Gastroesophageal sphincter (tissue), 4 donors: ENCODE measurements at places on chromosomes 3 and 15. TPM values are rescaled to one million over a fixed set of nuclear protein-coding genes. Genes with fewer than 3 reads are reported as not detected.

GRCh38 chr3:186815435-186815834 is 9.2 kb upstream of the RFC4 start:
- no peak overlapping the region for H3K4me3 ChIP-seq
- peaks cover 15% of the 10 kb centered on the region for H3K27me3 ChIP-seq
- no peaks in the 10 kb centered on the region for H3K36me3 ChIP-seq
- ATAC-seq = no peak
- no peaks in the 10 kb centered on the region for H3K4me1 ChIP-seq
- no peak overlapping the region for H3K27ac ChIP-seq

DNA sequence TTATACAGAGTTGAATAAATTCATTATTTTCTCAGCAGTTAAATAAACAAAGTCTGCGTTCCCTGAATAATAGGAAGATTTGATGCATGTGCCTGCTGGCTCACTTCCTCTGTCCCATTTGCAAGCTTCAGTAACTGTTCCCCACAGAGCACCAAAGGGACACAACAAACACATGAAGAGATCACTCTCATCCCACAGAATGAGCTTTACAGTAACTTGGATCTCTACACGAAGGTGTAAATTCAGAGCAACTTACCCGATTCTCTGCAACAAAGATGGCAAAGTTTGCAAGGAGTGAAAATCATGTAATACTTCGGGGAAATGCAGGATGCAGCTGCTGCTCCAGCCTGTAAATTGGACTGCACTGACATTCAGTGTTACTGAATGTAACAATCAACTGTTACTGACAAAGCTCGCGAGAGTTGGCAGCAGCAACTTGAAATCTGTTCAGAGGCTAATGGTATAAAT is at the start of gene BCHE:
Gene BCHE (minus strand): TSS at position 366 of the 468 bp plus-strand sequence. CDS start 6,390 bp downstream, outside the sequence.
- H3K27ac ChIP-seq = peak within 1 kb of the TSS; percentile 65
- H3K36me3 ChIP-seq = no peaks in the 10 kb centered on the region
- no peaks in the 10 kb centered on the region for H3K4me1 ChIP-seq
- peak; percentile 65 for ATAC-seq
- H3K4me3 ChIP-seq = peak within 1 kb of the TSS; percentile 90
- H3K27me3 ChIP-seq = no peaks in the 10 kb centered on the region

DNA sequence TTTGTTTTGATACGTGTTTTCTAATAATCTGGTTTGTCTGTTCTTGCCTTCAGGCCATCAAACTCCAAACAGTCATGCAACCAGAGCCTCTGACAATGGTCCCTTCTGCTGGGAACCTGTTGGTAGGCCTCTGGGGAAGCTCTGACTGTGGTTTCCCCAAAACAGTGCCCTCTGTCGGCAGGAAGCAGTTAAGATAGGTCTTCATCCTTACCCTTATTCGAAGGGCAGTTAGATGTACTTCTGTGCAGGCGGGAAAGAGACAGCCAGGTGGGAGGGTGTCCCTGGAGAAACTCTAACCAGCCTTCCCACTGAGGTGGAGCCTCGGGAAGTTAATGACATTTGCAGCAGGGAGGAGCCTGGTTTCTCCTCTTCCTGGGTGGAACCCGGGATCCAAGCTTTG is 81.6 kb upstream of the CHMP2B start:
- no peaks in the 10 kb centered on the region for H3K27me3 ChIP-seq
- no peak overlapping the region for H3K4me3 ChIP-seq
- H3K27ac ChIP-seq = no peak overlapping the region
- H3K4me1 ChIP-seq = no peaks in the 10 kb centered on the region
- no peak for ATAC-seq

DNA sequence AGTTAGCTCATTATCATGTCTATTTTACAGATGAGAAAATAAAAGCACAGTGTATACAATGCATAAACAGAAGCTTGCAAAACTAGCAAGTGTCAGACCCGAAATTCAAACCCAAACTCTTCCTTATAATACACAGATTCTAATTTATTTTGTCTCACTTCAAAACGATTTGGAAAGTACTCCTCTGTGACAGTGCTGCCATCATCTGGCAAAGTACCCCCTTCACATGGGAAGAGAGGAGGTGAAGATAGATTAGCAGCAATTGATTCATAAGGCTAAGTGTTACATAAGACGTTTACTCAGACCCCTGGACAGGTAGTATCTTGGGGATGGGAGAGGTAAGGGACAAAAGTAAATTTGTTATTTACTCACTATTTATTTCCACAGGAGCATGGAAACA is 744.0 kb upstream of the SGO1 start:
- no peaks in the 10 kb centered on the region for H3K4me1 ChIP-seq
- H3K36me3 ChIP-seq = no peaks in the 10 kb centered on the region
- H3K27ac ChIP-seq = no peak overlapping the region
- H3K4me3 ChIP-seq = no peak overlapping the region

NPAP1 gene
- not detected for total RNA-seq

GOLIM4 gene
- 47.5 TPM for total RNA-seq

TRA2B gene
- 140 TPM for total RNA-seq

DNA sequence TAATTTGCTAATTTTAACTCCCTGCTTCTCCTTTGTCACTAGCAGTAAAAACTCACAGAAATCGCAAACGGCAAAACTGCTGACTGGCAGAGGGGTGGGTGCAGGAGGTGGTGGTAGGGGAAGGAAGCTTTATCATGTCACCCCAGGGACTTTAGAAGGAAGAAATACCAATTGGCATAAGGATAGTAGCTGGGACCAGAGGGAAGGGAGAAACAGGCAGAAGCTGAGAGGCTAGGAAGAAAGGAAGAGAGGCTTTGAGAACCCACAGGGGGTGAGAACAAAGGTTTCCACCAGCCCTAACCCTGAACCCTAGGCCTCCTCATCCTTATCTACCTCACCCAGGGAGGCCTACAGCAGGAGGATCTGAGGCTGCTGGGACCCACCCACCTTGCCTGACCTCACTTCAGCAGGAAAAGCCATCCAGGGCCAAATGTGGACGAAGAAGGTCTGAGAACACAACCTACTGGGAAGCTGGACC is 10.7 kb downstream of the ITGB5 start:
- no peak overlapping the region for H3K4me3 ChIP-seq
- H3K36me3 ChIP-seq = no peaks in the 10 kb centered on the region
- H3K27me3 ChIP-seq = no peaks in the 10 kb centered on the region
- H3K27ac ChIP-seq = peak overlapping the region; percentile 51
- H3K4me1 ChIP-seq = peaks cover 20% of the 10 kb centered on the region

GOLGA6L7 gene
- not detected for total RNA-seq

- H3K4me3 ChIP-seq = no peak overlapping the region
- H3K27me3 ChIP-seq = no peaks in the 10 kb centered on the region
- no peaks in the 10 kb centered on the region for H3K36me3 ChIP-seq
- H3K4me1 ChIP-seq = peaks cover 11% of the 10 kb centered on the region
Observed at GRCh38 chr3:177482048-177482691, 284.9 kb upstream of the TBL1XR1 start.

TYRO3 gene
- 9.5 TPM for total RNA-seq

GRCh38 chr3:94158512-94158911 is 95.7 kb downstream of the NSUN3 start:
- H3K36me3 ChIP-seq = no peaks in the 10 kb centered on the region
- no peak overlapping the region for H3K27ac ChIP-seq
- no peaks in the 10 kb centered on the region for H3K27me3 ChIP-seq
- ATAC-seq = no peak
- H3K4me1 ChIP-seq = no peaks in the 10 kb centered on the region

SACM1L gene
- 52.6 TPM for total RNA-seq

DNA sequence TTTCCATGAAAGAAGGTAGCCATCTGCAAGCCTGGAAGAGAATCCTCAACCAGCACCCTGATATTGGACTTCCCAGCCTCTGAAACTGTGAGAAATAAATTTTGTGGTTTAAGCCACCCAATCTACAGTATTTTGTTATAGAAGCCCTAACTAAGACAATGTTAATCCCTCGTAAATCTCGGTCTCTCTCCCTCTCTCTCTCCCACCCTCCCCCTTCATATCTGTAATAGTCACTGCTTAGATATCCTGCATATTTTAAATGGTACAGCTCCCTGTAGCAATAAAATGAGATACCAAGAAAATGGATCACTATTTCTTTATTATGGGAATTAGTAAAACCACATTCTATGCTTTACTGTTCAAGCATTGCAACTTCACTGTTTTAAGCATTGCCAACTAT is 21.0 kb upstream of the FAM174B start:
- H3K4me3 ChIP-seq = no peak overlapping the region
- ATAC-seq = no peak
- no peaks in the 10 kb centered on the region for H3K4me1 ChIP-seq
- H3K36me3 ChIP-seq = no peaks in the 10 kb centered on the region
- no peak overlapping the region for H3K27ac ChIP-seq
- H3K27me3 ChIP-seq = no peaks in the 10 kb centered on the region

DNA sequence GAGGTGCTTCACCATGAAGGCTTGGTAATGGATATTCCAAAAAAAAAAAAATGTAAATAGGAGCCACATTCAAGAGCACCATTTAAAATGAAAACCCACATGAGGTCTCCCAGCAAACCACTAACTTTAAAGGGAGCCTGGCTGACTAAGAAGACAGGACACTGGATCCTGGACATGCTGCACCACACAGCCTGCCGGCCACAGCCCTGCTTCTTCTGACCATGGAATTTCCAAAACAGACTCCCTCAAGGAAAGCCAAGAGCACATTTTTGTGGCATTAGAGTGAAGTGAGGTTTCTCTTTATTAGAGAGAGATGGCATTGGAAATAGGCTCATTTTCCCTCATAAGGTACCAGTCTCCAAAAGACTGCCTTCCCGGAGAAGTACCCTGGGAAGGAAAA is 113.9 kb downstream of the RORA start:
- no peaks in the 10 kb centered on the region for H3K36me3 ChIP-seq
- H3K4me3 ChIP-seq = no peak overlapping the region
- no peaks in the 10 kb centered on the region for H3K27me3 ChIP-seq
- no peak for ATAC-seq
- no peaks in the 10 kb centered on the region for H3K4me1 ChIP-seq

DNA sequence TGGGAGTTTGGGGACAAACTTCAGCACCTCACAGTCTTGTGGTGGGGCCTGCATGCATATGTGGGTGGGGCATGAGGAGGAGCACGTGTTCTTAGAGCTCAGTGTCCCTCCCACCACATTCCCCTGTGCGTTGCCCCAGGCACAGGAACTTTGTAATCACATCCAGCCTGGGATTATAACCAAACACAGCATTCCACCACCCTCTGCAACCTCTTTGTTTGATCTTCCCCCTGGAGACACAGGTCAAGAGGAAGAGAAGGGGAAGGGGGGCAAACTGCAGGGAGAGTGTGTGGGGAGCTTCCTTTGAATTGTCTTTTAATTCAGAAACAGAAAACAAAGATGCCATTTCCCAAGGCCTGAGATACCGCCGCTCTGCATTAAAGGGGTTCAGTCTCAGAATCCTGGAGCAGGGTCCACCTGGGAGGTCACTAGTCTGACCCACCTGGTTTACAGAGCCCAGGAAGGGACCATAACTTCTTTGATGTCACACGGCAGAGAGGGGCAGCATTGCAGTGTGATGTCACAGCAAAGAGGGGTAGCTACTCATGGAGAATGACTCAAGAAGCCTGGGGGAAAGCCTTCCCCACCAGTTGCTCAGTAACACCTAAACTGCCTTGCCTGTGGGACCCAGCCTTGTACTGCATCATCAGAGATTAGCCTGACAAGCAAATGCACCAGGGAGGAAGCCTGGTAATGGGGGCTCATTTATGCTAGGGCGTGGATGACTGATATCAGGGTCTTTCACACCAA is 106.3 kb upstream of the RNU6-1 start:
- H3K36me3 ChIP-seq = no peaks in the 10 kb centered on the region
- peak; percentile 20 for ATAC-seq
- H3K27ac ChIP-seq = no peak overlapping the region
- no peaks in the 10 kb centered on the region for H3K4me1 ChIP-seq
- H3K4me3 ChIP-seq = no peak overlapping the region

DNA sequence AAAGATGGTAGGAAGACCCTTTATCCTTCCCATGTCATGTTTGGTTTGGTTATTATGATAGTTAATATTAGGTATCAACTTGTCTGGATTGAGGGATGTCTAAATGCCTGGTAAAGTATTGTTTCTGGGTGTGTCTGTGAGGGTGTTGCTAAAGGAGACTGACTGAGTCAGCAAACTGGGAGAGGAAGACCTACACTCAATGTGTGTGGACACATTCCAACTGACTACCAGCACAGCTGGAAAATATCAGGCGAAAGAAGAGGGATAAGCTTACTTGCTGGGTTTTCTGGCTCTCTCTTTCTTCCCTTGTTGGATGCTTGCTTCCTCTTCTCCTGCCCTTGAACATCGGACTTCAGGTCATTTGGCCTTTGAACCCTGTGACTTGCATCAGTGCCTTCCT is 1227.6 kb upstream of the EPHA6 start:
- no peak for ATAC-seq
- H3K36me3 ChIP-seq = no peaks in the 10 kb centered on the region
- no peaks in the 10 kb centered on the region for H3K4me1 ChIP-seq
- H3K27ac ChIP-seq = no peak overlapping the region
- no peak overlapping the region for H3K4me3 ChIP-seq

GOLGA6B gene
- not detected for total RNA-seq

DNA sequence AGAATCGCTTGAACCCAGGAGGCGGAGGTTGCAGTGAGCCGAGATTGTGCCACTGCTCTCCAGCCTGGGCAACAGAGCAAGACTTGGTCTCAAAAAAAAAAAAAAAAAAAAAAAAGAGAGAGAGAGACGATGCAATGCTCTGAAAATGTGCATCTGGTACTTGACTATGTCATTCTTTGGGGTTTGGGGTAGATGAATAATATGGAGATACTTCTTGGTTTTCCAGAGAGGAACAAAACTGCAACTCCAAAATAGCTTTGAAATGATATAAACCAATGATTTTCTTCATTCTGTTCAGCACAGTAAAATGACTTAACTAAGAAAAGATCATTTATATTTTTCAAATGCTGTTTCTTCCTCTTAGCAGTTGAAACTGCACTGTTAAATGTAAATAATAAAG is 158.9 kb downstream of the ISL2 start:
- H3K4me3 ChIP-seq = no peak overlapping the region
- no peaks in the 10 kb centered on the region for H3K36me3 ChIP-seq
- H3K27ac ChIP-seq = no peak overlapping the region
- H3K4me1 ChIP-seq = no peaks in the 10 kb centered on the region
- no peak for ATAC-seq

MYRIP gene
- total RNA-seq = 3.8 TPM

GRCh38 chr3:78878011-78878410 is 889.8 kb downstream of the ROBO1 start:
- no peak overlapping the region for H3K27ac ChIP-seq
- ATAC-seq = no peak
- H3K36me3 ChIP-seq = no peaks in the 10 kb centered on the region
- H3K27me3 ChIP-seq = no peaks in the 10 kb centered on the region
- H3K4me3 ChIP-seq = no peak overlapping the region

DNA sequence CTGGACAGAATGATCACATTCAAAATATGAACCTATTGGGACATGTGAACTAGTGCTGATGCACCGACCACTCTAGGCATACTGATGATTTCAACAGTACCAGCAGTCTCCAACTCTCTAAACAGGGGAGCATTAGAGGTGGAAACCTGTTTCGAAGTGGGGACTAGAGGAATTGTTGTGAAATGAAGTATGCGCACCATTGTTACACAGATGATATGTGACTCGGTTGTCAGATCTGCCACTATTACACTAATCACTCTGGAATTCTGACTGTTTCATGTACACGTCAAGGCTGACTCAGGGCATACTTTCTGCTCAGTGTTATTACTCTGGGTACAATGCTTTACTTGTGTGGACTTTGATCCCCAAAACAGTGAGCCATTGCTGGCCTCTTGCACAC is 198.2 kb upstream of the UBE2E2 start:
- H3K36me3 ChIP-seq = no peaks in the 10 kb centered on the region
- ATAC-seq = no peak
